ENCODE measurements at places on chromosomes 6 and 20.

- no peak for DNase-seq
Measured at GRCh38 chr6:170229851-170230519, 60.9 kb downstream of the DLL1 start.

GRCh38 chr6:79614326-79615305 lies 16.5 kb upstream of the SH3BGRL2 start:
- no peak for DNase-seq

DNA sequence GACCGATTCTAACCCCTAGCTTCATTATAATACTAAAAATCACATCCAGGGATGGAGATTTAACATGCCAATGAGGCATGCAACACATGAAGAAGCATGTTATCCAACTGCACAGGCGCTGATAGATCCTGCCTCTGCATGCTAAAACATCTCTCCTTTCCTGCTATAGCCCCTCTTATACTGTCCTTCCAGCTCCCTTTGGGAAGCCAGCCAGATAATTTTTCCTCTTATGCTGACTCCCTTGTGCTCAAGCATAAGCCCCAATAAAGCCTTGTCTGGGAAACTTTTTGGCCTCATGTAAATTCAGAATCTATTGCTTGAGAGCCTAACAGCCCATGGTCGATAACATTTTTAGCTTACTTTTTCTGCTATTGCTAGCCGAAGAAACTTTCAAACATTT lies 404.3 kb downstream of the EPM2A start:
- no peak for DNase-seq

GRCh38 chr20:47533518-47534062 lies 31.9 kb downstream of the NCOA3 start:
- DNase-seq = no peak

DNA sequence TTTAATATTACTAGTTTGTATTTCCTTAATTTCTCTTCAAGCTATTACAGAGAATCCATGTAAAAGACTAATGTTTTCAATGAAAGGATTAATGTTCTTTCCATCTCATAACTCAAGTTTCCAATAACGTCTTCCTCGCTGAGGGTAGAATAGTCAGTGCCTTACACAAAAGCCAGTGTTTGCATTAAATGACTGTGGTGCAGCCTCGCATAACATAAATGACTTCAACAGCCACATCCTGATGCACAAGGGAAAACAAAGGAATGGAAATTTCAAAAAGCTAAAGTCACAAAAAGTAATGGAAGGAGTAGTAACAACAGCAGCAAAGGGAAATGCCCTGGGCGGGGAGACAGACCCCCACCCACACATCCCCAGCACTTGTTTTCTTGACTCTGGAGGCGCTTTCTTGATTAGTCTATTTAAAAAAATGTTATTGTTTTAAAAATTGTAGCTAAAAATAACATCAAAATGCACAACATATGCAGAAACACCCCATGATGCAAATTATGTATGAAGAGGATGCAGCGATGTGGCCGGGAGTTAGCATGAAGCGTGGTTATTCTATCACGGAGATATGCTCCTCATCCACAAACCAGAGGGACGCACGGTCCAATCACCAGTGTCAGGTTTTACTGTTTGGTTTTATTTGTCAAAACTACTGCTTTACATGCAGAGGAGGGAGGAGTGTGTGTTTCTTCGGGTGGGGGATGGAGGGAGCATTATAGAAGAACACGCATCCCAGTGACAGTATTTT lies 228.6 kb downstream of the GMPR start:
- no peak for DNase-seq

DNA sequence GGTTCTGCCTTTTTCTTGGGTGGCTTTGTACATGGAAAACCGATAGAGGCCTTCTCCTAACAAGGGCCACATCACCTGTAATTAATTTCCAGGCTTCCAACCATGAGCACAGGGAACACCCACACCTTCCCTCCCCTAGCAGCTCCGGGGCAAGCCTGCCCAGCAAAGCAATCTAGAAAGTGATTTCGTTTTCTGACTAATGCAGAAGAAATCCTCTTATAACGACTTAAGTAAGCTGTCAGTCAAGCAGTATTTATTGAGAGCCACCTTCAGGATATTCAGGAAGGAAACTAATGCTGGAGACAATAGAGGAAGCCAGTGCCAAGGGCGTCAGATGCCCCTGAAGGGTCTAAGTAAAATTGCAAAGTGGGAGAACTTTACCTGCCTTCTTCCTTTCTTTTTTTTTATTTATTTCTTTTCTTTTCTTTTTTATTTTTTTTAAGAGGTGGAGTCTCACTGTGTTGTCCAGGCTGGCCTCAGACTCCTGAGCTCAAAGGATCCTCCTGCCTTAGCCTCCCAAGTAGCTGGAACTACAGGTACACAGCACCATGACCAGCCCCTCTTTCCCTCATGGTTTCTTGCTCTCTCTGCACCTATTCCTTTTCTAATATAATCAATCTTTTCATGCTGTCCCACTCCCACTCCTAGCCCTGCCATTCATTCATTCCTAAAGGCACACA lies 67.5 kb upstream of the MBOAT1 start:
- no peak for DNase-seq

- no peak for DNase-seq
Measured at GRCh38 chr6:24922170-24922569, 13.6 kb downstream of the RIPOR2 start.

- DNase-seq = no peak
Measured at GRCh38 chr6:43810965-43811732, 41.1 kb downstream of the VEGFA start.

DNA sequence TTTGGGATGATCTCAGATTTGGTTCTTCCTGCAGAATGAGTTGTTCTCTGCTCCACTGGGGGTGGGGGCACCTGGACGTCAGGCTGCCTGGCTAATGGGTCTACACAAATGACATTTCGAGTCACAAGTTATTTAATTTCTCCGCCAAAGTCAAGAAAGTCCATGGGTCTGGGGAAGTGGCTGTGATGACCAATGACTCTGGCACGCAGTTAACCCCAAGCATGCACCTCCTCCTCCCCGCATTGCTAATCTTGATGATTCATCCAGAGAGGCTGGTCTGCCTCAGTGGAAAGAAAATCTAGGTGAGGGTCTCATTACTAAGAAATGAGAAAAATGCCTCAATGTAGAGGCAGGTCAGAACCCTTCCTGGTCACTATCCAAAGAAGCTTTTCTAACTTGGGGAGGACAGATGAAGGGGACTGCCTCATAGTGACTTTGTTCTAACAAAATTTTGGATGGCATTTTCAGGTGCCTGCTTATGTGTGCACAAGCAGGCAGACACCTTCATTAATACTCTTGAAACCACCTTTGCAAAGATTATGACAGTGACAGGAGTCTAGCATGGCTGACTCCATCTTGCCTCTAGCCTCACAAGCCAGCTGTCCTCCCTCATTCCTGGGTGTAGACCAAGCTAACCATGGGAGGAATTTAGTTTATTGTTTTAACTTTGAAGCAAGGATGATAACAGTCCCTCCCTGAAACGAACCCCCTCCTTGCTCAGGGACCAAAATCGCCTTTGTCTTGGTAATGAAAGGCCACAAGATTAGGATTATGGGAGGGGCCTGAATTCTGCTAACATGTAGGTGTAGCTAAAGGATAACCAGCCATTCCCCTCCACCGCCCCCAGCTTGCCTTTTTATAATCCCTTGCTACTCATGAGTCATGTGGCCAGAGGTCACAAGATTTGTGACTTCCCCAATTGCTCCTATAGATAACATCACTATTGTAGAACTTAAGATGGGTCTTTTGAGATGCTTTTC lies 98.6 kb upstream of the MRPS10 start:
- no peak for DNase-seq

- no peak for DNase-seq
Measured at GRCh38 chr6:71268735-71269437, 19.7 kb upstream of the OGFRL1 start.

- no peak for DNase-seq
Measured at GRCh38 chr20:39248171-39248861, 286.2 kb downstream of the DHX35 start.

DNA sequence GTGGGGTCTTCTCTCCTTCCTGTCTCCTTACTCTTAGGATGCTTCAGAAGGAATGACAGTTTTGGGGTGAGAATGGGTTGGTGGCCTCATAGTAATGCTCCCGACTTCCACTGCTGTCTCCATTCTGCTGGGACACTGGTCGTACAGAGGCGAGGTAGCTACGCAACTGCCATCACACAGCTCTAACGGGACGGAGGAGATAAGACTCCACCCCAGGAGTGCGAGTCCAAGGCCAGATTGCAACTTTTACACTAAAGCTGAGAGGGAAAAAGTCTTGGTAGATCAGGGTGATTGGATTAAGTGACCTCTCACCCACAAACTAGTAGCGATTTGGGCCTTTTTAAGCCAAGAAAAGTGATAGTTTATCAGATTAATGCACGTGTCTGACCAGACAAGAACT lies 1.8 kb upstream of the PRR18 start:
- no peak for DNase-seq

DNA sequence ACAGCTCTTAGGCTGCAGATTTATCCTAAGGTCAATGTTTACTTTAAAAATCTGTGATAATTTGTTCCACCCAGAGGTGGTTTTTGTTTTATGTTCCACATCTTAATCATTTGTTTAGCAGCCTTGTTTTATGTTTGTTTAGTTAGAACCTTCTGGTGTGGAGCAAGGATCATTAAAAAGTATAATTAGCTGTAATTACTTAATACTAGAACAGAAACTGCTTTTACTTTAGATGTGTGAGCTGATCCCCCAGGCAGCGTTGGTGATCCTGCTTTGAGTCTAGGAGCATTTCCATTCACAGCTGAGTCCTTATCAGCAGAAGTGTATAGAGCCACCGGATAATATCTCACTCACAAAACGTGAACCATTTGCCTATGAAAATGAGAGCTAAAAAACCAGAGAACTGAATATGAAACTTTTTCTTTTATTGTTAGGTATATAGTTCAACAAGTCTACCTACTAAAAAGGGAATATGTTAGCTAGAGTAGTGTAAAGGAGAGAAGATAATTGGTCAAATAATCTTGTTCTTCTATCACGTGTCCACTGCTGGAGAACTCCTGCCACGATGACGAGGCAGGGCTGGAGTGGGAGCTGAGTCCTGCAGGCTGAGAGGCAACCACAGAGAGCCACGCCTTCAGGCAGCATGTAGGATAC lies 78.5 kb downstream of the TRMT11 start:
- no peak for DNase-seq

GRCh38 chr6:14863902-14864850 lies 381.7 kb upstream of the JARID2 start:
- DNase-seq = no peak

DNA sequence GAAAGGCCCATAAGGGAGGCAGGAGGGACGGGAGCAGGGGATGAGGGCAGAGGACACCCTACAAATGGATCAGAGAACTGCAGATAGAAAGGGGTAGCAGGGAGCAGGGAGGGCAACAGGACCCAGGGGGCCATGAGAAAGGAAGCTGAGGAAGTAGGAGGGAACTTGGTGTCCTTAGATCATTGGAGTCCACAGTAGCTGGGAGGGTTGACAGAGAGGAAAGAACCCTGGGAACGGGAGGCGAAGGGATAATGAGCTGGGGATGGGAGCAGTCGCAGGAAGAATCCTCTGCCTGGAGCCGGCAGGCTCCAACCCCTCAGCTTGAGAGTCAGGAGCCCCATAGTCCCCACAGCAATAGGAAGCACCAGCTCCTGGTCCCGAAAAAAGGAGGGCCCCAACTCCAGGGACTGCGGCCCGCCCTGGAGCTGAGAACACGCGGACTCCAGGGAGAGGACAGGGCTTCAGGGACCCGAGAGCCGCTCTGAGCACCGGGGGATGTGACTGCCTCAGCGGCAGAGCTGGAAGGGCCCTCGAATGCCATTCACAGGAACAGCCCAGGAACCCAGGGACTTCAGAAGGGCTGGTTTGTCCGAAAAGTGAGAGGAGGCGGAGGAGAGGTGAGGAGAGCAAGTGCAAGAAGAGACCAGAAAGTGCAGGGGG lies 32.7 kb downstream of the HLA-A start:
- no peak for DNase-seq

- no peak for DNase-seq
Measured at GRCh38 chr6:25750906-25751305, 3.6 kb upstream of the SLC17A4 start.

DNA sequence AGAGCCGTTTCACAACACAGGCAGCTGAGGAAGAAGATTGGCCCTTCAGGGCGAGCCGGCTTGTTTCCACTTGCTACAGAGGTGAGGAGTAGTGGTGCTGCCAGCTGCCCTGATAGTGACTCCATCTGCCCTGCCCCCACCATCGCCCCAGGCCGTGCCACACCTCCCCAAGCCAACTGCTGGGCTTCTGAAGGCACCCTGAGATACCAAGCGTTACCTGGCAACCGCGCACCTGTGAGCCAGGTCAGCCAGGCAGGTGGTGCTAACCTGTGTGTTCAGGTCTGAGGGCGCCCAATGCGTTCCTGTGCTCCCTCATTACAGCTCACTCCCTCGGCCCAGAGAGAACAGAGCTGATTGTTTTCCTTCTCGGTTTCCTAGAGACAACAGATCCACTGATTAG lies 299.1 kb upstream of the ID4 start:
- no peak for DNase-seq

GRCh38 chr6:139336488-139336887 lies 38.0 kb downstream of the CITED2 start:
- no peak for DNase-seq

- DNase-seq = no peak
Measured at GRCh38 chr6:41358503-41358902, 23.1 kb downstream of the NCR2 start.

GRCh38 chr6:63493557-63493956 lies 78.7 kb upstream of the LOC128125822 start:
- DNase-seq = no peak

DNA sequence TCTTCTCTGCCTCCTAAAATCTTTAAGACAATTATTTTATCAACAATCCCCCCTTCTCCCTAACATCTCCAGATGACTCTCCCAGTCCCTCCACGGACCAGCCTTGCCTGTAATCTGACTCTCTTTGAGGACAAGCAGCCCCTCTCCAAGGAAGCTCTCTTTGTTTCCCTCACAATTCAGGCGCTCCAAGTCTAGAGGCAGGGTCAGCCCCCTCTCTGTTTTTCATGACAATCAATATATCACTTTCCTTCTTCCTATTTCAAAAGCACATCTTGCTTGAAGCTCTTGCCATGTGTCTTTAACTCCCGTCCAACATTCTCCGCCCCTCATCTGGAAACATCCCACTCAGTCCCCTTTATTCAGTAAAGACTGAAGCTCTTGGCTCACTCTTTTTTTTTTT lies 393.4 kb upstream of the SULF2 start:
- no peak for DNase-seq

- DNase-seq = no peak
Measured at GRCh38 chr6:14903176-14904038, 342.5 kb upstream of the JARID2 start.

DNA sequence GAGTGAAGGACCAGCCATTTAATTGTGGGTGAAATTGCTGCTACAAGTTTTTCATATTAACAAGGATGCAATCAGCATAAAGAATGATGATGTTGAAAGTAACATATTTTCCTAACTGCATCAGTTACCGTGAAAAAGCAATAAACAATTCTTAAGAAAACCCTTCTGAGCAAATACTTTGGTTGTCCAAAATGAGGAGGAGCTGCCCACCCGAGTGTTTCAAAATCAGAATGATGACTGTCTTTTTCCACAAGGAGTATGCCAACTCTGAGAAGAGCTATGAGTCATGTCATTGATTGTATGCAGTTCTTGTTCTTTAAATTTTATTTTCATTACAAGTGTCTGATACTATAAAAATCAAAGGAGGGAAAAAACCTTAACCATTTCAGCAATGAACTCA lies 470.5 kb downstream of the COL12A1 start:
- no peak for DNase-seq

GRCh38 chr20:9488063-9488462 lies 26.3 kb upstream of the LAMP5 start:
- DNase-seq = no peak

GRCh38 chr20:37265152-37265551 lies 3.5 kb upstream of the GHRH start:
- DNase-seq = peak; percentile 35

Data from CD4-positive, CD25-positive, alpha-beta regulatory T cell (primary cell).